ENCODE measurements at places on chromosomes 12 and 14.
A peak's percentile ranks its signal among the peaks of the same experiment; 100 is the strongest.

- DNase-seq = no peak
Measured at GRCh38 chr14:61254808-61255526, 26.2 kb downstream of the TMEM30B start.

GRCh38 chr12:131012279-131013069, 58.8 kb downstream of the ADGRD1 start:
- no peak for DNase-seq

GRCh38 chr14:94074534-94074933, 6.5 kb downstream of the DDX24 start:
- no peak for DNase-seq

DNA sequence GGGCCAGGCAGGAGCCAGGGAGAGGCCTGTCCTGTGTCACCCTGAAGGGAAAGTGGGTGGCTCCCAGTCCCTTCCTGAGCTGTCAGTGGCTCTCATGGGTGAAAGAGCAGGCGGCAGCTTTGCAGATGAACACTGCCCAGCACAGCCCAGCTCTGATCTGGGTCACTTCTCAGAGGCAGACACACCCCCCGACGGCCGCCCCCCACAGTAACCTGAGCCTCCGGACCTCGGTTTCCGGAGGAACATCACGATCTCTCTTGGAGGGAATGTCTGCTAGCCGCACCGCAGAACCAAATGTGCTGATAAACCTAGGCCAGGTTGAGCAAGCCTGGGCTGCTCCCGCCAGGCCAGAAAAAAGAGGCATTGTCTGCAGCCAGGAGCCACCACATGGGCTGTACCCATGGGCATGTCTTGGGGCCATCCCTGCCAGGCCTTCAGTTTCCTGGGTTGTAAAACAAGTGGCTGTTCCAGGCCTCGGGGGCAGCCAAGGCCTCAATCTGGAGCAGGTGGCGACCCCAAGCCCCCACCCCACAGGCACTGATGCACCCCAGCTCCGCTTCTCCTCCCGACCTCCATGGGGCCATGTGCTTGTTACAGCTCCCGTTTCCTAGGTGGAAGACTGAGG, 57.6 kb downstream of the NCOR2 start:
- no peak for DNase-seq

- no peak for DNase-seq
Measured at GRCh38 chr14:101602466-101602840, 41.2 kb downstream of the DIO3 start.

DNA sequence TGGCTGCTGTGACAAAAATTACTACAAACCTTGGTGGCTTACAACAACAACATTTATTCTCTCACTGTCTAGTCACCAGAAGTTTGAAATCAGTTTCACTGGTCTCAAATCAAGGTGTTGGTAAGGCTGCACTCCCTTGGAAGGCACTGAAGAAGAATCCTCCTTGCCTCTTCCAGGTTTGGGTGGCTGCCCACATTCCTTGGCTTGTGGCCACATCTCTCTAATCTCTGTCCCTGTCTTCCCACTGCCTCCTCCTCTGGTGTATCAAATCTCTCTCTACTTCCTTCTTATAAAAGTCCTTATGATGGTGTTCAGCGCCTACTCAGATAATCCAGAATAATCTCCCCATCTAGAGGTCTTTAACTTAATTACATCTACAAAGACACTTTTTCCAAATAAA, 31.0 kb downstream of the PLCZ1 start:
- no peak for DNase-seq

DNA sequence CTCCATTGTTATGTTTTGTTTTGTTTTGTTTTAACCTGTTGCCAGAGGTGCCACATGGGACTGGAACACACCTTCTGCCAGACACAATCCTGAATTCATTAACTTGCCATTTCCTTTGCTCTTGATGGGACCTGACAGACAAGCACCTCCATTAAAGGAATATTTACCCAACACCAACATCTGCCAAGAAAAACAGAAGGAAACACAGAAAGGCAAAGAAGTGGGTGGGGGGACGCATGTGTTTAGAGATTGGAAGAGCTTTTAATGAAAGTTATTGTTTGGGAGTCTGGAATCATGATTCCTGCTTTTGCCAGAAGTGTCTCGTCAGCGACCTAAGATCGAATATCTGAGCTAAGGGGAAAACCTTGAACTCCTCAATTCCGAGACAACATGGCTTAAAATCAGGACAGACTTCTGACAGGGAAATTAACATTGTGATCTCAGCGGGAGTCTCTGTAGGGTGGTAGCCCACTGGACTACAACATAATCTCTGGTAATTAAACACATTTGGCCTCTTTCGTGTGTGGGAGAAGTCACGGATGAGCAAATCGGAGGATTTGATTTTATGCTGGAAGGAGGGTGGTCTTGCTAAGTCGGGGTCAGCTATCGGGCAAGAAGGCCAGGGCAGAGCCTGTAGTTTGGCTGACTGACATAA, 210.4 kb upstream of the FAR2 start:
- no peak for DNase-seq

GRCh38 chr12:63919756-63920155, 75.3 kb downstream of the SRGAP1 start:
- DNase-seq = no peak

GRCh38 chr12:1820191-1820895, at the start of gene LRTM2:
TSS of gene LRTM2 (plus strand) at chr12:1820565. CDS start at chr12:1828149, 7,584 bp downstream.
- DNase-seq = no peak

- DNase-seq = no peak
Measured at GRCh38 chr14:77139540-77140358, 1.8 kb downstream of the ZDHHC22 start.

DNA sequence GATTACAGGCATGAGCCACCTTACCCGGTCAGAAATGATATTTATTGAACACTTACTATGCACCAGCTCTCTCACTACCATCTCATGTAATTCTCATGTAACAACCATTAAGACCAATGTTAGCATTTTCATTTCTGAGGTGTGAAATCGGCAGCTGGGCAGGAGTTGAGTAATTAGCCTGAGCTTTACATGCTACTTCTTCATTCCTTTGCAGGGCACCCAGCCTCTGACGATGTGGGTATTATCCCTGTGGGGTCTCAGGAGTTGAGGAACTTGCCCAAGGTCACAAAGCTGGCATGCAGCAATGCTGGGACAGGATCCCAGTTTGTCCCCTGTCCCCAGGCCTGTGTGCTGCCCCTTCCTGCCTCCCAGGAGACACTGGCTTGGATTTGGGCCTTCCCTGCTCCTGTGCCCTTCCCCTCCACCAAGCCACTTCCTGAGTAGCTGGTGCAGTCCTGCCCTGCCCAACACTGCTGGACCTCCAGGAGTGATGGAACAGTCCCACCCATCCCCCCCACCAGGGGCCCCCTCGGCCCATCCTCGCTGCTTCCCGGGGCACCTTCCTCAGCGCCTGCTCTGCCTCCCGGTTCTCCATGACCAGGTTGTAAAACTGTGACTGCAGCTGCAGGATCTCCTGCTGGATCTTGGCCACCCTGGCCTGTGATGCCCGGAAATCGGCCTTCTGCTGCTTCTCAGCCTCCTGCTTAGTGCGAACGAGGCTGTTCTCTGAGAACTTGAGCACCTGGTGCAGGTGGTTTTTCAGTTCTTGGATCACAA, 14.7 kb downstream of the RITA1 start:
- no peak for DNase-seq

GRCh38 chr12:86134561-86134960, 121.6 kb downstream of the MGAT4C start:
- peak; percentile 16 for DNase-seq

- no peak for DNase-seq
Measured at GRCh38 chr14:61042220-61042619, 61.2 kb downstream of the SLC38A6 start.

DNA sequence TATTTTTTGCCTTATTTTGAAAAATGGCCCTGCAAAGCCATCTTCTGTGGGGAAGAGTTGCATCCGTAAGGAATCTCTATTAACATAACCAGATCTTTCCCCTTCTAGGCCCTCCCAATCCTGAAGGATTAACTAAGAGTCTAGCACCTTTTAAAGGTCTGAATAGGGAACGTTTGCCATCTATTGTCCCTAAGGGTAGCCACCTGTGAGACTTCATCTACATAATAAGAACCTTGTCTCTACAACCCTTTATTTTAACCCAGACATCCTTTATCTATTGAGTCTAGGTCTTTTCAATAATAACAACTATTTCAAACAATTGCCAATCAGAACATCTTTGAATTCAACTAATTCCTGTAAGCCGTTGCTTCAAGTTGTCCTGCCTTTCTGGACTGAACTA, 4.4 kb downstream of the EDDM3B start:
- DNase-seq = no peak

- DNase-seq = peak; percentile 62
Measured at GRCh38 chr14:68547305-68548193, 245.3 kb downstream of the ZFP36L1 start.

DNA sequence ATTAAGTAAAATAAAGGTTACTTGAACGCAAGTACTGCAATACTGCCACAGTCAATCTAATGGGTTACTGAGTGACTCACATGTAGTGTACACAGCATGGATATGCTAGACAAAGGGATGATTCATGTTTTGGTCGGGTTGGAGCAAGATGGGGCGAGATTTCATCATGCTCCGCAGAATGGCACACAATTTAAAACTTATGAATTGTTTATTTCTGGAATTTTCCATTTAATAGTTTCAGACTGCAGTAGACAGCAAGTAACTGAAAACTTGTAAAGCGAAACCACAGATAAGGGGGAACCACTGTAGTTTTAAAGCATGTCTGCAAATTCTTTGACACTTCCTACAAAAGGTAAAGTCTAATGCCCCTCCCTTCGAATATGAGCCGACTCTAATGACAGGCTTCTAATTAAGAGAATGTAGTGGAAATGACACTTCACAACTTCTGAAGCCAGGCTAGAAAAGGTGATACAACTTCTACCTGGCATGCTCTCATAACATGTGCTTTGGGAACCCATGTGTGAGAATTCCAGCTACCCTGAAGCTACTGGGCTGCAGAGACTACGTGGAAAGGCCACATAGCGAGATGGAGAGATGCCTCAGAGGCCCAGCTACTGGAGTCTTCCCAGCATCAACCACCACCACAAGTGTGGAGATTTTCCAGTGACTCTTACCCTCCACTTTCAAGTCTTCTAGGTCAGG, 13.9 kb upstream of the TCP11L2 start:
- DNase-seq = no peak

GRCh38 chr14:57345106-57345505, 45.3 kb upstream of the NAA30 start:
- DNase-seq = no peak

DNA sequence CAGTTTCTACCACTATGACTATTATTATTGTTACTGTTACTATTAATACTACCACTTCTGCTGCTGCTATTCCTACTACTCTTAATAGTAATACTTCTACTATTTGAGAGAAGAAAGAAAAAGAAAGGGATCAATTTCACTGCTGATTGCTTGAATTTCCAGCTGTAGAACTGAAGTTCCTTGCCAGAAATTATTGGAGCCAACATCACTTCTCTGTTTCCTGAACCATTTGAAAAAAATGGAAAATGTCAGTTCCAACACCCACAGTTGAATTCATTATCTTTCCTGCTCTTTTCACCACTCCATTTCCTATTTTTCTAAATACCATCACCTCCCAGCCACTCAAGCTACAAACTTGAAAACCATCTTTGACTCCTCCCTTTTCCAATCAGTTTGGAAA, 54.1 kb upstream of the PIK3C2G start:
- DNase-seq = no peak

DNA sequence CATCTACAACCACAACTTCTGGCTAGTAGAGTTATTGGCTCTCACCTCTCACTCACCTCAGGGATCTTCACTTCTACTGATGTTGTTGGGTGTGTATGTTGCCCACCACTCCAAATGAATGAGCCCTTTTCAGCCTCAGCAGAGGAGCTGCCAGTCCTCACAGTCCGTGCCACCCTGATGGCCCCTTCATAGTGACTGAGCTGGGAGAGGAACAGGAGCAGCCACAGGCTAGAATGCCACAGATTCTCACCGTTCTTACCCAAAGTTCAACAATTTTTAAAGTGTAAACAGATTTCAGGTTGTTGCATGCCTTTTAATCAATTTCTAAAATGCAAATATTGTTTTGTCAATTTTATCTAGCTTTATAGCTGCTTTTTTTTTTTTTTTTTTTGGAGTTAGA, 74.5 kb upstream of the DNM1L start:
- no peak for DNase-seq

DNA sequence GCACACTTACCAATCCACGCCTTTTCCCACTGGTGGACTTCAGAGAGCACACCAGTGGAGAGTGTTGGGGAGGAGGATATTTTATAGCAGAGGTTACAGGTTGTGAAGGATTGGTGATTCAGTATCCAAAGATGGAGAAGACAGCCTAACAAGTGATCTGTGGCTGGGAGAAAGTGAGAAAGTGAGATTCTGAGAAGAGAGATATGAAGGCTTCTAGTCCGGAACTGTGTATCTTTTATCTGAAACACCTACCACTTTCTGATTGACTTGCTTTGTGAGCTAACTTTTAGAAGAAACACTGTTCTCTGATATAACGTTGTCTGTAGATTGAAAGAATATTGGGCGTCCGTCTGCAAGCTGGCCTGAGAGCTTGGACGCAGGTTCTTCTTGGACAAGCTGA, 24.0 kb downstream of the DYNC1H1 start:
- no peak for DNase-seq

- peak; percentile 72 for DNase-seq
Measured at GRCh38 chr14:89922031-89922907, 32.3 kb downstream of the EFCAB11 start.

DNA sequence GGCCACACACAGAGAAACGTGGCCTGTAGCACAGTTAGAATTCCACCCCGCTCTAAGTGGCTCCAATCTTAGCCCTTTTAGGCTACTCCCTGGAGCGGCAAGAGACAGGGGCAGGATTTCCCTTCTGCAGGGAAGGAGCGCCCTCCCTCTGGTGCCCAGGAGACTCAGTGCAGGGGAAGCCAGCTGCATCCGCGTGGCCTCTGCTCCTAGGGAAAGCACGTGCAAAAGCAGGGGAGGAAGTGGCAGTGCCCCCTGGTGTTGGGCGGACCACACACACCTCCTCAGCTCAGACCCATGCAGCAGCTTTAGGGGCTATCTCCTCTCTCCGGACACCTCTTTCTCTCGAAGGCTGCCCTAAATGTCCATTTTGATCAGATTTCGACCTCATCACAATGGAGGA, 50.0 kb downstream of the SPRING1 start:
- no peak for DNase-seq

- DNase-seq = no peak
Measured at GRCh38 chr12:15289192-15289591, 33.1 kb upstream of the PTPRO start.

- no peak for DNase-seq
Measured at GRCh38 chr12:4809013-4809448, 88.8 kb downstream of the GALNT8 start.

DNA sequence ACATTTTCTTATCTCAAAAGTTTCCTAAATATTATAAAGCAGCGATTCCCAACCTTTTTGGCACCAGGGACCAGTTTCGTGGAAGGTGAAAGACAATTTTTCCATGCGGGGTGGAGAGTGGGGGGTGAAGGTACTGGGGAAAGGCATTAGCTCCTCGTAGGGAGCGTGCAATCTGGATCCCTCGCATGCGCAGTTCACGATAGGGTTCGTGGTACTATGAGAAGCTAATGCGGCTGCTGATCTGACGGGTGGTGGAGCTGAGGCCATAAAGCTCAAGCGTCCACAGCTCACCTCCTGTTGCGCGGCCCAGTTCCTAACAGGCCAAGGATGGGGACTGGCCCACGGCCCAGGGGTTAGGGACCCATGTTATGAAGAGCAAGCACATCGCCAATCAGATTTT, 29.9 kb downstream of the NEUROD4 start:
- DNase-seq = no peak
